ENCODE measurements at places on chromosomes 7 and 10. TPM values are rescaled to one million over a fixed set of nuclear protein-coding genes. Genes with fewer than 3 reads are reported as not detected.

Gene ARMC3
- not detected for total RNA-seq

Gene SPDYE5
- not detected for total RNA-seq

Gene TUBB8
- total RNA-seq = not detected

Gene TSPAN13
- total RNA-seq = not detected

Gene ARID5B
- 41.9 TPM for total RNA-seq

Gene OR2A1
- total RNA-seq = not detected

Gene GDF2
- not detected for total RNA-seq

Gene CALML3
- total RNA-seq = not detected

Gene RP9
- 17.5 TPM for total RNA-seq

Gene DIP2C
- 5.7 TPM for total RNA-seq

Gene PNLIPRP2
- total RNA-seq = not detected

Gene PTN
- total RNA-seq = not detected

Gene ADARB2
- 13.5 TPM for total RNA-seq

Gene BICC1
- total RNA-seq = not detected

Gene PLAC9
- not detected for total RNA-seq

Gene TLX1
- total RNA-seq = not detected

Gene ATP6V1F
- total RNA-seq = 75.5 TPM

Gene CAV2
- 0.19 TPM for total RNA-seq

Gene GGCT
- total RNA-seq = 11.9 TPM

Gene FGL2
- total RNA-seq = 2.9 TPM

Gene OR9A2
- not detected for total RNA-seq

Gene OR2A42
- not detected for total RNA-seq

Gene DRGX
- total RNA-seq = not detected
